ENCODE measurements at places on chromosomes 7 and 10.

DNA sequence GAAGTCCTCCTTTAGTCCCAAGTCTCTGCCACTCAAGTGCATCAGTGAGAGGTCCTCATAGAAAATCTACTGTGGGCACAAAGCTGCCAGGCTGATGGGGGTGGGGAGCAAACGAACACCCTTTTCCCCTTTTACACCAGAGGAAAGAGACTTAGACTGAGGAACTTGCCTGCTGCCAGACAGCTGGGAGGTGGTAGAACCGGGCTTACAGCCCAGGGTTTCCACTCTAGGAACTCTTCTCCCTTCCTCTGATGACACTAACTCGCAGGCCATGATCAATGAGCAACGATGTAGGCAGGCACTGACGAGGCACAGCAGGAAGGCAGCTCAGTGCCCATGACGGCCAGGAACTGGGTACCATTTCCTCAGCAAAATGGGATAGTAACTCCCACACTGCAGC is 11.0 kb upstream of the SH2D4B start:
- no peak for DNase-seq

DNA sequence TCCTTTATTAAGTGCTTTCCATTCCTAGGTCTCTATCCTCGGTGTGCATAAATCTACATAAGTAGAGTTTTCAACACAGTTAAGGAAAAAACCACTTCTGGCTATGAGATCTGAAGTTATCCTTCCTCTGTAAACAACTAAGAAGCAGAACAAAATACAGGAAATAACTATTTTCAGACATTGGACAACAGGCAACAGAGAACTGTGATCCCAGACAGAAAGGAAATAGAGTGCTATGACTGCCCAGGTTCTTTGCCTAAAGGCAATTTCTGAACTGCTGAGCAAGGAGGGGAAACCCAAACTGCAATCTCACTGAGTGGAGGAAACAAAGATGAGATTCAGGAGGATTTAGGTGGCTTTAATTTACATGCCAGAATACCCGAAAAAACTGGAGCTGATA is 285.4 kb downstream of the SNX13 start:
- DNase-seq, result no peak

DNA sequence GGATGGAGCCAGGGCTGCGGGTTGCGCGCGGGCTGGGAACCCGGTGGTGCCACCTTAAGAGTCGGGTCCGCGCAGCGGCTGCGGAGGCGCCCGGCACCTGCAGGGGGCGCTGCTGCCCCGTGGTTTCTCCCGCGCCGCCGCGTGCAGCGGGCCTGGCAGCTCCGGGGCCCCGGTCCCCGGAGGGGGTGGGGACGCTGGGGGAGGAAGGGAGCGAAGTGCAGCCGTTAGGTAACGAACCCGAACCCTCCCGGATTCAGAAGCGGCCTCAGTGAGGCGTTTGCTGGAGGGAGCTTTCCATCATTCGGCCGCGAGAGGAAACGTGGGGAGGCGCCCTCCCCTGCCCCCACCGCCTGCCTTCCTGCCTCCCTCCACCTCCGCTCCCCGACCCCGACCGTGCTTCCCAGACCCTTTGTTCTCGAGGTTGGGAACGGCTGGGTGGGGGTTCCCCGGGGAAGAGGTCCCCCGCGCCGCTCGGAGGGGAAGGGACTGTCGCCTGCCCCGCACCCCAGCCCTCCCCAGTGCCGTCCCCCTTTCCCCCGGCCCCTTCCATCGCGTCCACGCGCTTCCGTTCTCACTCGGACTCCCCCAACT is 29.6 kb downstream of the SKIDA1 start:
- DNase-seq, result peak; percentile 79

DNA sequence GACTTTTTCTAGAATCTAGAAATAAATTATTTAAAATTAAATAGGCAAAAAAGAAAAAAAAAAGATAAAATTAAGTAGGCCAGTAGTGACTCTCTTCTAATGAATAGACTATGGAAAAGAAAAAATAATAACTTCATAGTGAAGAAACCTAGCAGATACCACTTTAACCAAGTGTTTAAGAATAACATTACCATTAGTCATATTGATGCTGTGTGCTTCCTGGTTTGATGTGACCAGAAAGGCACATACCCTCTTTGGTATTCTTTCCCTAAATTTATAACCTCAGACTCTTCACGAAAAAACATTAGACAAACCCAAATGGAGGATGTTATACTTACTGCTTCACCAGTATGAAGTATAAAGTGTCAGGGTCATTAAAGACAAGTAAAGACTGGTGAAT is 42.6 kb downstream of the KIF20B start:
- DNase-seq, result no peak

DNA sequence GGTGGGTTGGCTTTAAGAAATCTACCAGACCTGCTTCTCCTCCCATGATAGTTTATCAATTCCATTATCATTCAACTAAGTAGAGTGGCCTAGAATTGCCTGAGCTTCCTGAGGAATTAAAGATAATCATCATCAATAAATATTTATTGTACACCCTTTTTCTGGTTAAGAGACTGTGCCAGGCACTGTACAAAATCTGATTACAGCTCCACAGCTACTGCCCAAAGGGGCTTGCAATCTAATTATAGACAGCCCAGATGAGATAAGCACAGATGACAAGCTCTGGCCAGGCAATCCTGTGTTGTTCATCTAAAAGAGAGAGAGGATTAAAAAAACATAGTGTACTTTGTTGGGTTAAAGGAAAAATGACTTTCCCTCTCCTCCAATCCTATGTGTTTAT is 586.4 kb downstream of the GATA3 start:
- DNase-seq, result no peak

GRCh38 chr7:30647589-30648364 is 34.5 kb downstream of the CRHR2 start:
- no peak for DNase-seq

GRCh38 chr10:113158183-113158582 is 208.1 kb downstream of the TCF7L2 start:
- no peak for DNase-seq

GRCh38 chr10:77638321-77639101 is 903 bp upstream of the KCNMA1 start:
- no peak for DNase-seq

DNA sequence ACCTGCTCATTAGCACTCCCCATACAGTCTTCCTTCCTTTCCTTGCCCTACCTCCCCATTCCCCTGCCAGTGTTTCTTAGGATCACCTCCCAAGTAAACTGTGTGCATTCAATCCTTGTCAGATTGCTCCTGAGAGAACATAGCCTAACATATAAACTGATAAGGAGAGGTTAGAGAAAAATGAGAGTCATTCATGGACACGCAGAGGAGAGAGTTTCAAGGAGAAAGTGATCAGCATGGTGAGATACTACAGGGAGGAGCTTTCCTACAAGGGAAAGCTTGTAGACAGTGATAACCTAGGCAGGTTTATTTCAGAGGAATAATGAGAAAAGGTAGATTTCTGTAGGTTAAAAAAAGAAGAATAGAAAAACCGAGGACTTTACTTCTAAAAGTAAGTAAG is 2.8 kb upstream of the ZC3HAV1L start:
- no peak for DNase-seq

DNA sequence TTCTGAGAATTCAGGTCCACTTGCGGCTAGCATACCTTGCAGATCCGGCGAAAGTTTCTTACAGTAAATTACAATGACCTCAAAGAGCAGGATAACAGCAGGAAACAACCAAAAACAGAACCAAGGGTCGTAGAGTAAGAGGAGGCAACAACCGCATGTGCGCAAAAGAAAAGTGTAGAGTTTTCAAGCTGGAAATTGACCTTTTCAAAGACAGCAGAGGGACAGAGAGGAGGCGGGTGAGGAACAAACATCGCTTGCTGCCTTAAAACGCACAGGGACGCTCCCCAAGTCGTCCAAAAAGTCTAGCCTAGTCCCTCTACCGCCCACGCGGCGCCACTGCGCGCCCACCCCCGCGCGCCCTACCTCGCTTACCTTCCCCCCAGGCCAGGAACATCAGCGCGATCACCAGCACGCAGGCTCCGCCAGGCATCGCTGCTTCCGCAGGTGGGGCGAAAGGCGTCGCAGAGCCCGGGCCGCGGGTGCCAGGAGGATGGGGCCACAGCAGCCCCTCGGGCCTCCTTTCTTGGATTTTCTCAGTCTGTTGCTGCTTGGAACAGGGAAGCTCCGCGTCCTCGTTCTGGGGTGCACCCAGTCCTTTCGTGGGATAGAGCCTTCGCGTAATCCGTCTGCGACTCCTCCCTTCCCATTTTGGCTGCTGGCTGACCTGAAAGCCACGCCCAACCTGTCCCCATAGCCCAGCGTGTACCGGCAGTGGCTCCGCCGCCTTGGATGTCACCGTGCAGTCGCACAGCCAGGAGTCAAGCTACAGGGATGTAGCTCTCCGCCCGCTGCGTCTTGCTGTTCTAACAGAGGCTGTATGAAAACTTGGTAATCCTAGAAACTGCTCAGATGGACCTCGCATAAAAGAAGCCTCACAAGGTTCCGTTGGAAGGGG is at the start of gene VWDE:
TSS of gene VWDE (minus strand) at position 579 of the 895 bp plus-strand sequence. CDS start at position 430, 149 bp downstream.
- peak; percentile 33 for DNase-seq

GRCh38 chr7:104328296-104328969 is at the start of gene LHFPL3:
Gene LHFPL3 (plus strand): TSS chr7:104328603.
- DNase-seq, result no peak

DNA sequence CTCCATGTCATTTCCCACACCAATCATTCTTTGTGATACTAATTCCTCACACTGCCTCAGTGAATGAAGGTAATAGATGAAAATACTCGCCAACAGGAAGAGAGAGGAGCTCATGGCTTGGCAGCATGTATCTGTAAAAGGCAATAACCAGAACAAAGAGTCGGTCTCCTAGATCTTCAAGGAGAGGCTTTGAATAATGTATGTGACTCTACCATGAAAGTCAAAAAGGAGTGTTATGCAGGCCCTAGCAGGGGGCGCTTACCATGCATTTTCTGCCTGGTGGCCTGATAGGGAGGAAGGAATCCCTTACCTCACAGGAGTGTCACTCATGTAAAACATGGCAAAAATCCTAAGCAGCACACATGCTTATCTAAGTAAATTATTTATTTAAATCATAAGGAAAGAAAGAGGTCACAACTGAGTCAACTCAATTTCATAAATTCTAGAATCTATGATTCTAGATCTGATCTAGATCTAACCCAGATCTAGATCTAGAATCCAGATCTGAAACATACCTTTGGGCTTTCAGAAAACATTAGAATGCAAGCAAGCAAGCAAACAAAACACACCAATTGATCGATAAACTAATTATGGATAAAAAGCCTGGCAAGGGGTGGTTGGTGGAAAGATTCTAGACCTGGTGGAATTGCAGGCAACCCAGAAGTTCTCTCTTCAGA is 226.3 kb upstream of the KLF6 start:
- DNase-seq, result no peak

DNA sequence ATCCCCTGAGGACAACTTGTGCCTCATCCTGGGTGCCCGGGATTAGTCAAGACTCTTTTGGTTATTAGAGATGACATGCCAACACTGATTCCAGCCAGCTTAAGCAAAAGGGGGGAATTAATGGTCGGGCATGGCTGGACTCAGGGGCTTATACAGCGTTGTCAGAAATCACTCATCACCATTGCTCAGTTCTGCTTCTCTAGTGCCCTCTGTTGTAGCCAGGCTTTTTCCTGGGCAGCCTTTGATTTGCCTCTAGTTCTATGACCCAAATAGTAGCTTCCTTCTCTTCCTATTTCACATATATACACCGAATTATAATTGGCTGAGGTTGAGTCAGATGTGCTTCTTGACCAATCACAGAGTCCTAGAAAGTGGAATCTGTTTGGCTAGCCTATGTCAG is 192.0 kb upstream of the HABP2 start:
- DNase-seq, result no peak

- DNase-seq, result no peak
These were observed 5.8 kb downstream of the COMTD1 start for GRCh38 chr10:75229971-75230370.
